Brain microvascular endothelial cell (primary cell): ENCODE measurements at places on chromosomes 13 and 19.

DNA sequence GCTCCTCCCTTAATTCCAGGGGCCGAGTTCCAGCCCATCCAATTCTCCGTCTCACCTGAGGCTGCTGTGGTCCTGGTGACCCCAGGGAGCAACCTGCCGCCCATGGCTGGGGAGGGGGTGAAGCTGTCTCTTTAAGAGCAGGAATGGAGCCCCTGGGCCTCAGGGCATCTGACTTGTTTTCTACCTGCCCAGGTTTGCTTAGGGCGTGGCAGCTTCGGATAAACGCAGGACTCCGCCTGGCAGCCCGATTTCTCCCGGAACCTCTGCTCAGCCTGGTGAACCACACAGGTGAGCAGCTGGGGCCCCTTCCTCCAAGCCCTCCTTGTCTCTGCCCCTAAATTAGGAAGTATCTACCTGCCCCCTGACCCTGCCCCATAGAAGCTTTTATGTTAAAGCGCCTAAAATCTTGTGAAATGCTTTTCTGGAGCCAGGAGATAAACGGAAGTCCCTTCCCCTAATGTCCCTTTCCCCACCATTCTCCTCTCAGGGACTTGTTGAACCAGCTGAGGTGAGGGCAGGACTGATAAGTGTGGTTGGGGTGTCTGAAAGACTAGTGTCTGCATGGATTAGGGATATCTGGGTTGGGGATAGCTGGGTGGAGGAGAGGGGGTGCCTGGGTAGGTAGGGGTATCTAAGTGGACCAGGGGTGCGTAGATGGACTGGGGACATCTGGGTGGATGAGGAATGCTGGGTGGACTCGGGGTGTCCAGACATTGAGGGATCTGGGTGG, 614 bp downstream of the FXYD3 start:
- DNase-seq = no peak

DNA sequence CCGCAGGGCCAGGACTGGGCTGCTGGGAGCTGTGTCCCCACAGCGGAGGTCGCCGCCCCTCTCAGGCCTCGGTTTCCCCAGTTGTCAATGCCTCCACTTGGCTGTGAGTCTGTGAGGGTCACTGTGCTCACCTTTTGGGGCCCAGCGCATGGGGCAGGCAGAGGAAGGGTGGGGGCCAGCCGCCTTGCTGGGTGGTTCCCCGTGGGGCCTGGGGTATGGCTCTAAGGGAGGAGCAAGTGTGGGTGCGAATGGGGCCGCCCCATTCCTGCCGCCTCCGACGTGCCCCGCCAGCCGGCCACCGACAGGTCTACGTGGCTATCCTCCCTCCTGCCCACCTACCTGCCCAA, 800 bp upstream of the FGF22 start:
- no peak for DNase-seq

- peak; percentile 73 for DNase-seq
Observed at GRCh38 chr19:11693505-11694499, 44.9 kb downstream of the ZNF823 start.

- no peak for DNase-seq
Observed at GRCh38 chr19:32309711-32310390, 35.6 kb upstream of the ZNF507 start.

GRCh38 chr13:32622827-32623226, 36.6 kb downstream of the PDS5B start:
- DNase-seq = no peak

DNA sequence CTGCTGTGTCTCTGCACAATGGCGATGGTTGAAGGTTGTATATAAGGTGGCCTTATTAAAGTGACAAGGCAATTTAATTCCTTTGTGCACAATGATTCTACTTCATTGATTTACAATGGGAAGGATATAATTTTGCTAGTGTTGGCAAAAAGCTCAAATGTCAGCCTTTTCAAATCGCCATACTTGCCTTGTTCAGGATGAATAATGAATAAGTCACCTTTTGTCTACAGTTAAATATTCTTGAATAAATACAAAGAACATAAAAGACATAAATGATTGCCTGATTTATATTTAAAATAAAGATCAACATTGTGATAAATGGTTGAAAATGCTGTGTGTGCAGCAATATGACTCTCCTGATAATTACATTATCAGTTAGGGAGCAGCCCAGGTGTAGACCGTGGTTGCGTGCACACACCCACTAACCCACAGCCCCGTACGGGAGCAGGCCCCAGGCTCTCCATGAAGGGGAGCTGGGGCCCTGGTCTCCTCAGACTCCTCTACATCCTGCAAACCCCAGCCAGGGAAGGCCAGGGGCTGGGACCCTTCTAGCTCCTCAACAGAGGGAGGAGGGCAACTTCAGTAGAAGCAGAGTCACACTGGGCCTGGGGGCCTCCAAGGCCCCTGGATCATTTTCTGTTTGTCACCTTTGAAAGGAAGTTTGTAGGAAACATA, 64.9 kb downstream of the TEX29 start:
- DNase-seq = no peak

DNA sequence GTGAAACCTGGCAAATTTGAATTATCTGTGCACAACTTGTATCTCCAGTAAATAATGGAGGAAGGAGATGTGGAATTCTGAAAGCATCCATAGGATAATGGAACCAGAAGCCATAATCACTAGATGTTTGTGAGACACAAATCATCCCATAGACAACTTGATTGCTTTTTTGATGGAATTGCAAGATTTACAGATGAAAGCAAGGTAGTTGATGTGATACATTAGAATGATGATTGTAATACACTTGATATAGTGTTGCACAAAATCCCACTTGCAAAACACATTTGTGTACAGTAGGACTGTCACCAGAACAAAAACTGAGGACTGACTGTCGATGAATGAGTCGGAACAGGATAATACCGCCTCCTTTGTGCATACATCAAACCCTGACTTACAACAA, 178.3 kb downstream of the IRS2 start:
- no peak for DNase-seq

- DNase-seq = no peak
Observed at GRCh38 chr13:111941845-111942447, 125.0 kb upstream of the SOX1 start.

GRCh38 chr13:99361197-99361596, 54.0 kb upstream of the GPR183 start:
- no peak for DNase-seq

DNA sequence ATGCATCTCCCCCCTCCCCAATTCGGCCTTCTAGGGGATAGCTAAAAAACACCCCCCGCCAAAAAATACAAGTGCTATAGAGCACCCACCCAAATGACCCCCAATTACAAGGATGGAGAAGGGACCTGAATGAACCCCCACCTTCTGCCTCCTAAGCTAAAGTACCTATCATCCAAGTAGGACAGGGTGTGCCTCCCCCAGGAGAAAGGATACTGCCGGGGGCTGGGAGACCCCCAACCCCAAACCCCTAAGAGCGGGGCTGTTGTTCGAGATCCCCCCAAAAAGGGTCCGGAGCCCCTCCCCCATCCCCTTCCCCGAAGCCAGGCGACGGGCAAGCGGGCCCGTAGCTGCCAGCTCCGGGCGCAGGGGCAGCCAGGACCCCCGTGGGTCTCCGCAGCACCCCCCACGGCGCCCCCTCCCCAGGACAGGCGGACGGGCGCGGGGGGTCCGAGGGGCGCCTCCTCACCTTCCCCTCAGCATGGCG, 1.9 kb downstream of the ZC3H4 start:
- DNase-seq = no peak

GRCh38 chr19:3459089-3459881, 21.0 kb downstream of the SMIM24 start:
- peak; percentile 96 for DNase-seq
